Posterior vena cava (tissue), 2 donors: ENCODE measurements at places on chromosomes 3 and 15.

- no peak for DNase-seq
Measured at GRCh38 chr15:81254916-81255290, 58.2 kb downstream of the IL16 start.

DNA sequence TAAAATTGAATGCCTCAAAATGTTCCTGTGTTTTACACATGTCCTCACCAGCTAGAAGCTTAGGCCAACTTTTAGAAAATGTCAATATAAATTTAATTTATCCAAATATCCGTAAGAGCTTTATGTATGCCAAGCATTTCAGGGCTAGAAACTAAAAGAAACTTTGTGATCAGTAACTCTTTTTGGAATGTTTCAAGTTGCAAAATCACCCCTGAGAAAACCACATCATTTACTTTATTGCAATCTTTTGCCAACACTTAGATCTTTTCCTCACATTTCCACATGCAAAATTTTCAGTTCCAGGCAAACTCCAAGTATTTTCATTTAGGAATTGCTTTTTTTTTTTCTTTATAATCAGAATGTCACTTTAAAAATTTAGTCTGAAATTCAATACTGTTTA lies 20.1 kb upstream of the IGF1R start:
- no peak for DNase-seq

DNA sequence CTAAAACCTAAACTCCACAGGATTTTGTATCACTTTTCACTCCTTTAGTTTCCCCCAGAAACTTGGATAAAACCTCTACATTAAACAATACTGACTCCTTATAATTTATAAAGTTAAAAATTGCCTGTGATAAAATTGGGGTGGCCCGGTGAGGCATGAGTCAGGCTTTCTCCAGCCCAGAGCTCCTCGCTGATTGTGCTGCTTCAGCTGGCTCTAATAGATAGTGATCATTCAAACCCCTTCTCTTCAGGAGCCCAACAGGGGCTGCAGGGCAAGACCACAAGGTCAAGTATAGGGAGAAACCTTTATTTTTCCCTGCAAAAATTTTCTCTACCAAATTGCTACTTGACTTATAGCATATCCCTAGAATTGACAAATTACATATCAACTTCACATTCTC lies 308.2 kb downstream of the PLCL2 start:
- no peak for DNase-seq

GRCh38 chr15:89778861-89779260 lies 2.7 kb downstream of the MESP2 start:
- peak; percentile 14 for DNase-seq

- no peak for DNase-seq
Measured at GRCh38 chr3:69510481-69511030, 124.7 kb upstream of the FRMD4B start.

DNA sequence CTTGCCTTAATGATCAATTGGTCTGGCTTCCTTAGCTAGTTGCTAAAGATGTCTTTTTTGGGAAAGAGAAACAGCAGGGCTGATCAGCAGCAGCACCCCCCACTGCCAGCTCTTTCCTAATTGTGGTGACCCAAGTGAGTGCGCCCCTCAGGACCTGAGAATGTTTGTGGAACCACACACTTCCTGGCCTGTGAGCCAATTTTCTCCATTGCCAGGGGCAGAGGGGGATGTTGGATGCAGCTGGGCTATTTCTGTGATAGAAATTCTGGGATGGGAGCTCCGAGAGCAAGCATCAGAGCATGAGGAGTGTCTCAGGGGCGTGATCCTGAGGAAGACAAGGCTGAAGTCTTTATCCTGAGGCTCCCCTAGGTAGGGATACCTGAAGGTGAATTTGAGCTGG lies 66.6 kb downstream of the CLDN11 start:
- DNase-seq, result no peak

- DNase-seq, result no peak
Measured at GRCh38 chr3:89360156-89360555, 252.7 kb downstream of the EPHA3 start.

GRCh38 chr3:65354880-65355279 lies 667.1 kb upstream of the ADAMTS9 start:
- DNase-seq, result no peak

DNA sequence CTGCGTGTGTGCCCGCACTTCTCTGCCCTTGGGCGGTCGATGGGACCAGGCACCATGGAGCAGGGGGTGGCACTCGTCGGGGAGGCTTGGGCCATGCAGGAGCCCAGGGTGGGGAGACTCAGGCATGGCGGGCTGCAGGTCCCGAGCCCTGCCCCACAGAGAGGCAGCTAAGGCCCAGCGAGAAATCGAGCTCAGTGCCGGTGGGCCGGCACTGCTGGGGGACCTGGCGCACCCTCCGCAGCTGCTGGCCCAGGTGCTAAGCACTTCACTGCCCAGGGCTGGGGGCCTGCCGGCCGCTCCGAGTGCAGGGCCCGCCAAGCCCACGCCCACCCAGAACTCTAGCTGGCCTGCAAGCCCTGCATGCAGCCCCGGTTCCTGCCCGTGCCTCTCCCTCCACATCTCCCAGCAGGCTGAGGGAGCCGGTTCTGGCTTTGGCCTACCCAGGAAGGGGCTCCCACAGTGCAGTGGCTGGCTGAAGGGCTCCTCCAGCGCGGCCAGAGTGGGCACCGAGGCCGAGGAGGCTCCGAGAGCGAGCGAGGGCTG lies 553 bp upstream of the RTP4 start:
- no peak for DNase-seq

DNA sequence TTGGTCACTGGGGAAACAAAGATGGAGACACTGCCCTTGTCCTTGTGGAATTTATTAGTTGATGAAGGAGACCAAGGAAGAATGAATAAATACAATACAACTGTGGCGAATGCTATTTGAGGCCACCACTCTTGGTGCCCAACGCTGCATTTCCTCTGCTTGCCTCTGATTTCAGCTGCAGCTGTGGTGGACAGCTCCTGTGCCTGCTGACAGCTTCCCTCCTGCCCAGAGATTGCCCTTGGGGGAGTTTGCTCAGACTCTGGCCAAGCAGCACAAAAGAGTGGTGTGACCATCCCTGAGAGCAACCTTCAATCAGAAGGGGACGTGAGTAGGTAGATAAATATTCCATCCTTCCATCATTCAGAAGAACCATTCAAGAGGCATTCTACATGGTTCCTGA lies 64.6 kb upstream of the FHIT start:
- no peak for DNase-seq

GRCh38 chr3:43248185-43248583 lies 38.2 kb upstream of the SNRK start:
- no peak for DNase-seq

DNA sequence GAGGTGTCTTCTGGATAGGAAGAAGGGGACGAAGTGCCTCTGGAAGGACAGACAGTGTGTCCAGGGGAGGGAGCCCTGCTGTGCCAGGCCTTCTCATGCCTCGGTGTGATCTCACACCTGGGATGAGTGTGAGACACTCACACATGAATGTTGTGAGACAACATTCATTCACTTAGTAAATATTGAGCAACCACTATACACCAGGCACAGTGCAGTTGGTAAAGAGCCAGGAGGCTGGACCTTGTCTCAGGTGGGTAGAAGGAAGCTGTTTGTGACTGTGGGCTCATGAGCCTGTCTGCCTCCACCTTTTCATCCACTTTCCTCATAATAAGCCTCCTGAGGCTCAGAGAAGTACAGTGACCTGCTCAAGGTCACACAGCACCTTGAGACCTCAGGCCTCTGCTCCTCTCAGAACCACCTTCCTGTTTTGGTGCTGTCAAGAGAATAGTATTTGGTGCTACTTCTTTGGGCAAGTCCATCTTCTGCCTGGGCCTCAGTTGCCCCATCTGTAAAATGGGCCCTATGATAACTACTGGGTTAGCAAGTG lies 20.9 kb downstream of the SLC6A6 start:
- no peak for DNase-seq

- no peak for DNase-seq
Measured at GRCh38 chr3:126714921-126715320, 10.9 kb downstream of the CHCHD6 start.

- no peak for DNase-seq
Measured at GRCh38 chr15:80507131-80507530, 102.9 kb downstream of the ARNT2 start.

DNA sequence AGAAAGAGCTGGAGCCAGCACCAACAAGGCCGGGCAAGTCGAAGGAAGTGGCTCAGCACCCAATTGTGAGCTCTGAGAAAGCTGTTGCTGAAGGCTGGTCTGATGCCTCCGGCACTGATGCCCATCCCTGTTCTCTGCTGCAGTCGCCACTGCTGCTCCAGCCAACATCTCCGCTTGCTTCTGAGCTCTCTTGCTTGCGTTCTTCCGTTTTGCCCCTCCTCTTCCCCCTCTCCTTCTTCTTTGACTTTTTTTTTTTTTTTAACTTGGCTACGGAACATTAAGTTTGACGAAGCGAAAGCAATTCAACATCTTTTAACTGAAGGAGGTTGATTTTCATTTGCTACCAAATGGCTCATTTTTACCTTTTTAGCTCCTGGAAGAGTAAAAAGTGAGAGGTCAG lies 442.9 kb downstream of the MCTP2 start:
- no peak for DNase-seq

- no peak for DNase-seq
Measured at GRCh38 chr3:186368176-186368575, 6.1 kb upstream of the DGKG start.

DNA sequence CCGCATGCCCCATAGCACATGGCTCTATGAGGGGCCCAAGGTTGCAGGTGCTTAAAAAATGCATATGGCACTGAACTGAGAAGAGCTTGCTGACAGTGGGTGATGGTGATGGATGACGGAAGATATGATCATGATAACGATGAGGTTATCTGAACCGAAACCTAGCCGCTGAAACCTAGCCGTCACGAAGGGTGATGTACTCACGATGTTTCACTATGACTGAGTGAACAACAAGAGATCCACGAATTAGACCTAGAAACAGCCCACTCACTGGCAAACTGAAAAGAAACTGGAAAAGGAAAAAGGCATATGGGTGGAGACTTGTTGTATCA lies 57.6 kb upstream of the BCL6 start:
- no peak for DNase-seq

GRCh38 chr3:185656321-185656840 lies 70.3 kb downstream of the SENP2 start:
- peak; percentile 88 for DNase-seq

- DNase-seq, result no peak
Measured at GRCh38 chr3:46612324-46612723, at the start of gene FAM240A. Gene FAM240A (plus strand): TSS chr3:46612525. CDS start chr3:46612684, 159 bp downstream.

- DNase-seq, result no peak
Measured at GRCh38 chr3:58101499-58102389, 93.5 kb downstream of the FLNB start.

- no peak for DNase-seq
Measured at GRCh38 chr15:57146506-57147201, 228.2 kb downstream of the TCF12 start.

- no peak for DNase-seq
Measured at GRCh38 chr3:182487143-182487542, 306.2 kb upstream of the ATP11B start.

GRCh38 chr15:64095795-64096667 lies at the start of gene SNX1:
Gene SNX1 (plus strand): TSS chr15:64095982. CDS start chr15:64096014, 32 bp downstream.
- peak; percentile 98 for DNase-seq

DNA sequence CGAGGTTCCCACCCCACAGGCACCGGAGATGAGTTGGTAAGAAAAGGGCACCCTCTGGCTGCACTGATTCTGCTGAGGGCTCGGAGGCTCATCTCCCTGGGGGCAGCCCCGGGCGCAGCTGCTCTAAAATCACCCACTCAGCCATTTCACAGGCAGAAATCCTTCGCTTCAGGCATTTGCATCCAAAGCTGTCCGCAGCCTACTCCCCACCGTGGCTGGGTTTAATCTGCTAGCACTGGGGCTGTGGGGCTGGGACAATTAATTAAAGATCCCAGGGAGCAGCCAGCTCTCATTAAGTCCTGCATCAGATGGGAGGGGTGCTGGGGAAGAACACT lies 104.3 kb upstream of the PRR20G start:
- no peak for DNase-seq

DNA sequence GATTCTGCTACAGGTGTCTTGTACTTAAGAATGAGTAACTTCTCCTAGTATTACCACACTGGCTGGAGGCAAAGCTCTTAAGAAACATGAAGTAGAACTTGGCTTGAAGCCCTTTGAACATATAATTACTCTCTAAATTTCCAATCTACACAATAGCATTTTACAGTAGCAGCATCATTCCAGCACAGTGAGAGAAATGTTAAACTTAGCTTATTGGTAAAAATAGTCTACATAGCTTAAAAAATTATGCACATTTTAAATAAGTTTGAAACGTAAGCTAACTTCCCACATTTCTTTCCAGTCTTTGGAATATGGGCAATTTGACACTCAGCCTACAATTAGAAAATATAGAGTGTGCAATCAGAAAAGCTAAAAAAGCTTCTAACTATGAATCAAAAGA lies 32.8 kb upstream of the TOP2B start:
- no peak for DNase-seq
